Tibial nerve (tissue), 4 donors: ENCODE measurements at places on chromosomes 5 and 9. TPM values are rescaled to one million over a fixed set of nuclear protein-coding genes. Genes with fewer than 3 reads are reported as not detected.

The ECSCR gene
- 16.4 TPM for total RNA-seq

The KCNN2 gene
- 0.20 TPM for total RNA-seq

DNA sequence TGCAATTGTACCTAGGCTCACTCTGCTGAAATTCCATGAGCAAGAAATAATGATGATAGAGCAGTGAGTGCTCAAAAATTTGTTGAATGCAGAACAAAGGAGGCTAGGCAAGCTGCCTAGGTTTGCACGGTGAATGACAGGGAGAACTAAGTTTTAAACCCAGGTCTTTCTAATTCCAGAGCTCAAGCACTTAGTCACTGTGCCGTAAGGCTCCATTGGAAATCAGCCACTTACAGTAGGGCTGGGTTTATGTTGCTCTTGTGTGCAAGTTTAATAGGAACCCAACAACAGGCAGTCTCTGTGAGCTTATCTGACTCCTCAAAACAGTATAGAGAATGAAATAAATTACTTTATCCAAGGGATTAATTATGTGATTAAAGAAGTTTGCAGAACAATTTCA lies 147.0 kb downstream of the CSNK1G3 start:
- DNase-seq, result no peak

DNA sequence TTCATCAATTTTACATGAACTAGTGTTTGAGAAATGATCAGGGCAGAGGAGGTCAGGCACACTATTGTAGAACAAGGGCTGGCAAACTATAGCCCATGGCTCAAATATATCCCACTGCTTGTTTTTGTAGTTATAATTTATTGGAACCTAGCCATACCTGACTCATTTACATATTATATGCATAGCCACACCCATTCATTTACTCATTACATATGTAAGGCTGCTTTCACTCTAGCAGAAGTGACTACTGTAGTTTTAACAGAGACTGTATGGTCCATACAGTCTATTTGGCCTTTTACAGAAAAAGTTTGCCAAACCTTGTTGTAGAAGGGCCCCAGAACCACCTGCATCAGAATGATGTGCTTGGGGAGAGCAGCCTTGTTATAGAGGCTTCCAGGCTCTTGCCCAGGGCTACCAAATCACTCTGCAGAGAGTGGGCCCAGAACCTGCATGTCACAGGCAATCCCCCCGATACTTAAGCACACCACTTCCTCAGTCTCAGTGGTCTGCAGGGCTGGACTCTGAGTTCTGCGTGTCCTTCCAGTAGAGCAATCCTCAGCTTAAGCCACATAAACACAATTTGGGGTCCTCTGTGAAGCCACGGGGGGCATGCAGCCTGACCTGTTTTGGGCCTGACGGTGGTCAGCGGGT lies 6.7 kb downstream of the ANKS6 start:
- no peak for DNase-seq

DNA sequence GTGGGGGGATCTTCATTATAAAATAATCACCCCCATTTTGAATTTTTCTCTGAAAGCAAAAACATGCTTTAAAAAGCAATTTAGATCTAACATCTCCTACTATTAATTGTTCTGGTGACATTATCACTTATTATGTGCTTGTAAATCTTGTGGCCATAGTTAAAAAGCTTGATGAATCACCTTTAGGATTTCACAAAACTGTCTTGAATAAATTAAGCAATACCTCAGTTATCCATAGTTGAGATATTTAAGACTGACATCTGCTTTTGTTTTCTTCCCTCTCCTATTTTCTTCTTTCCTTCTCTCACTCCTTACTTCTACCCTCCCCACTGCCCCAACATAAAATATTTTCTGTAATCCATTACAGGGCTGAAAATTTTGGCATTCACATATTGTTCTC lies 84.8 kb downstream of the SLC1A3 start:
- no peak for DNase-seq
